ENCODE measurements at places on chromosomes 2 and 18.

- DNase-seq = no peak
These were observed 223.5 kb downstream of the EIPR1 start for GRCh38 chr2:3154146-3154545.

- no peak for DNase-seq
These were observed 86.6 kb downstream of the EPHA4 start for GRCh38 chr2:221485503-221485870.

- DNase-seq = peak; percentile 15
These were observed 13.5 kb downstream of the SLC30A3 start for GRCh38 chr2:27249159-27249890.

DNA sequence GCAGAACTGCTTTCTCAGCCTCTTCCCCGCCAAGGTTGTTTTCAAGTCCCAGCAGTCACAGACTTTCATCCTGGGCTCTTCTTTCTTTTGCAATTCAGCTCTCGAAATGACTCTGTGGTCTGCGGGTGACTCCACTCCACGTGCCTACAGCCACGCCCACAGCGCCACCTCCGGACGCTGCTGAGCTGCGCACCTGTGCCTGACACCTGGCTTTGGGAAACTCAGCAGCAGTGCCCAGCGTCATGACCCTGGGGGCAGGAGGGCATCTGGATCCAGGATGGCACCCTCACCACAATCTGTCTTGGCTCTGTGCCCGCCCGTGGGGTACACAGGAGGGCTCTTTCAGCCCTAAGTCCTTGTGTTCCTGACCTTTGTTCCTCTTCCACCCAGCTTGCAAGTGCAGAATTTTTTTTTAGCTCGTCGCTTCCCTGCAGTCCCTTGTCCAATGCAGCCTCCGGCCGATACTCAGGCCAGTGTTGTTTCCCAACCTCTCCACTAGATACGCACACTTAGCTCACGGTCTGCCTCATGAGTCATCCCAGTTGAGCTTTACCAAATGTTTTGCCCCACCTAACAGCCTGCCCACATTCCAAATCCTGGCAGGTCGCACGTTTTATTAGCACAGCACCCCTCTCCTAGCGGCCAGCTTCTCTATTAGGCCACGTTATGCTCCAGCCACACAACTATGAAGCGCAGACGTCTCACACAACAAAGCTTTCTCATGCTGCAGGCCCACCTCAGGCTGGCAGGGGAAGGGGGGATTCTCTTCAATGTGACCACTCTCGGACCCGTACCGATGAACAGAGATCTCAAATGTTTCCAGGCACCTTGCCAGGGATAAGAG lies 6.5 kb upstream of the CAPN10 start:
- DNase-seq = no peak

DNA sequence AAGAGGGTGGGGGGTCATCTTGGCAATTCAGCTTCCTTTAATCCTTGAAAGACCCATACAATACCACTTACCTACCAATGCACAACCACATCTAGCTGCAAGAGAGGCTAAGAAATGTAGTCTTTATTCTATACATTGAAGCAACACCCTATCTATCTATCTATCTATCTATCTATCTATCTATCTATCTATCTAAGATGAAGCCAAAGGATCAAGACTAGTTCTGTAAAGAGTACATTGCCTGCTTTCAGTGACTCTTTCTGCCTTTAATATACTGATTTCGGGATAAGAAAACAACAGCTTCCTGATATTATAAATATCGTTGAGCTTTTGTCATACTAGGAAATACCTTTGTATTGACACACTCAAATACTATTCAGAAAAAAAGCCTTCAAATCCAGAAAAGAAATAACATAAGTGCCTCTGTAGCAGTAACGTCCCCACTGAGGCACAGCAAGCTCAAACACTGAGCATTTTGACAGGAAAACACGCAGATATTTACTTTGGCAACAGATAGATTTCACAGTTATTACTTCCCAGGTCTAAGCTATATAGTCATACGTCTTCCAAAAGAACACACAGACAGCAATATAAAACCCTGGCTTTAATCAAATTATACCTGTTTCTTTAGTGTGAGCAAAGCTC lies 139.4 kb upstream of the SERTAD2 start:
- no peak for DNase-seq

- no peak for DNase-seq
These were observed 80.5 kb upstream of the CPO start for GRCh38 chr2:206858687-206859329.

GRCh38 chr2:232815569-232815968 lies 39.2 kb upstream of the KCNJ13 start:
- no peak for DNase-seq

GRCh38 chr18:43236921-43237320 lies 40.4 kb downstream of the SYT4 start:
- DNase-seq = no peak

GRCh38 chr2:175227393-175227792 lies 45.9 kb upstream of the ATP5MC3 start:
- DNase-seq = no peak

- DNase-seq = peak; percentile 42
These were observed 32.2 kb upstream of the TRIB2 start for GRCh38 chr2:12684471-12684936.

- no peak for DNase-seq
These were observed 141.0 kb downstream of the CMPK2 start for GRCh38 chr2:6724605-6725140.

- no peak for DNase-seq
These were observed 53.3 kb upstream of the TRIB2 start for GRCh38 chr2:12663306-12664037.

- DNase-seq = no peak
These were observed 784.8 kb upstream of the CDH2 start for GRCh38 chr18:28961669-28962228.

DNA sequence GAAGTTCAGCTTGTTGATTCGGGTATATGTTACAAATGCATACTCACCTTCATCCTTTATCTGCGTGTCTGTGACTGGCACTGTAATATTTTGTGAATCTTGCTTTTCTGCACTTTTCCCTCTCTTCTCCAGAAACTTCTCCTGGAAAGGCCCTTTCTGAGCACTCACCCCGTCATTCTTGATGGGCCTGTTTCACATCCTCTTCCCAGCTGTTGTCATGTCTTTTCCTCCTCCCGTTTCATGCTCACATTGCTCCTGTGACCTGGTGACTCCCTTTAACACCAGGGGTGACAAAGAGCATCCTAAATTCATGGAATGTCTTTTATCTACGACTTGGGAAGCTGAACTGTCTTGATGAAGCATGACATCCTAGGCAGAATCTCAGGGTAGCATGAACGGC lies 65.8 kb downstream of the CD8B2 start:
- no peak for DNase-seq

GRCh38 chr2:172230889-172231401 lies 128.2 kb upstream of the DLX2 start:
- peak; percentile 64 for DNase-seq

GRCh38 chr2:3233877-3234276 lies 143.7 kb downstream of the EIPR1 start:
- DNase-seq = peak; percentile 31

DNA sequence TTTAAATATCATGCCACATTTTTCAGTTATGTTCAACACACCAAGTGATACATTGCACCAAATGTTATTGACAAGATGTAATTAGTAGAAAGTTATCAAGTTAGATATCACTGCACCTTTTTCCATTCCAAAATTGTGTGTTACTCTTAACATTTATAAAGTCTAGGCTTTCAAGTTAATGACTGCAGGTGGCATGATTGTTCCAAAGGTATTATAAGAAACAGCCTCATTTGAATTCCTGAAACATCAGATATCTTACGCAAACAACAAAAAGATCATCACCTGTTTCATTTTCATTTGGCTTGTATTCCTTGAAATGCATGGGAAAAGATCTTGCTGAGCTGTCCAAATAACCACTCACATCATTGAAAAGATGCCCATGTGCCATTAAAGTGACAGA lies 1528.2 kb upstream of the ZEB2 start:
- DNase-seq = no peak

DNA sequence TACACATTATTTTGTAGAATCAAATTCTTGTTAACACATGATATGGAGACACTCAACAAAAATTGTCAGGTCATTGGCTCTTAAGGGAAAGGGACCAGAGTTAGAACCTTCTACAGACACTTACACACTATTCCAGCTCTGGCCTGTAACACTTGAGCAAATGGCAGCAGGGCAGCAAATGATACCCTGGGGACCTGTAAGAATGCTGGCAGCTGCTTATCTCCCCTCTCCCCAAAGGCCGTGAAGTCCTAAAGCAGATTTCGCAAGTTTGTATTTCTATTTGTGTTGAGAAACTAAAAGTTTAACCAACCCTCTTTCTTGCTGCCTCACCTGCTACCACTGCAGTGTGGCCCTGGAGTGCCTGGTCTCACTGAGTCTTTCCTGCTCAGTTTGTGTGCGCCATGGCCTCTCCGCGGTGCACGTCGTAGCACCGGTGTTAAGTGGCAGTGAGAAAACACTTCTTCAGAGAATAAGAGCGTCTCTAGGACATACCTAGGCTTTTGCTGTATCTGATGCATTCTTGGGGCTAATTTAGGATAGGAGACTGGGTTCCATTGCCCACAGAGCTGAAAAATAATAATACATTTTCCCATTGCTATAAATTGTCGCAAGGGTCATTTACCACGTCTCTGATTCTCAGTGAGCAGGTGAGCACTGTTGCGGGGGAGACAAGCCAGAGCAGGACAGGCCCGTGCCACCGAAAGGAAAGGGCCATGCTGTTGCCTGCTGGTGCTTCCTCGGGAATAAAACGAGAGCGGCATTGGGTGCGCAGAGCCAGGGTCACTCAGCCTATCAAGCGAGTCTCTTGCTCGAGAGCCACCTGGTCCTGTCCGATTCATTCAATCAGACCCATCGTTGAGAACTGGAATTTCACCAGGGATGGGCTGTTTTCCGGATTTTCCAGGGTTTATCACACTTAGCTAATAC lies 204.9 kb downstream of the PTGR3 start:
- no peak for DNase-seq

- no peak for DNase-seq
These were observed 3.2 kb upstream of the RAB17 start for GRCh38 chr2:237593596-237594320.

GRCh38 chr18:52403291-52404021 lies 63.5 kb downstream of the DCC start:
- DNase-seq = no peak

GRCh38 chr2:181778621-181779201 lies 98.4 kb upstream of the NEUROD1 start:
- no peak for DNase-seq

GRCh38 chr18:1240701-1241100 lies 336.0 kb downstream of the ADCYAP1 start:
- DNase-seq = no peak

DNA sequence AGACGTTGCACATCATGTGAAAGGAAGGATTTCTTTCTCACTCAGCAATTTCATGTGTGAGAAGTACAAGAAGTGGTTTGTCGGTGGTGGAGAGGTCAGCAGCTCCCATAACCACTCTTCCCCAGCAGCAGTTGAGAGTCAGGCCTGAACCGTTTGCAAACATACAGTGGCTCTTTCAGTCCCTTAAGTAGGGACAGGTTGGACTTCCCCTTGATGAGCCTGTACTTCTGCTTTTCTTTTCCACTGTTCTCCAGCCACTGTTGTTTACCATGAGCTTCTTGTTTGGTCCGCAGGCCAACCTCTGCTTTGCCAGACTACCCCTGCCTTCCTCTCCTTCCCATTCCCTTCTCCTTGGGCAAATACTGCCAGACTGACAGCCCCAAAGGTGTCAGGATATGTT lies 391.3 kb upstream of the CELF4 start:
- DNase-seq = no peak

GRCh38 chr2:160271171-160272086 lies 71.4 kb upstream of the ITGB6 start:
- DNase-seq = no peak

Measured in prostate gland (tissue), 2 donors.